ENCODE measurements at places on chromosomes 1 and 21.

GRCh38 chr1:205244384-205244783, 16.6 kb downstream of the TMCC2 start:
- DNase-seq = no peak

DNA sequence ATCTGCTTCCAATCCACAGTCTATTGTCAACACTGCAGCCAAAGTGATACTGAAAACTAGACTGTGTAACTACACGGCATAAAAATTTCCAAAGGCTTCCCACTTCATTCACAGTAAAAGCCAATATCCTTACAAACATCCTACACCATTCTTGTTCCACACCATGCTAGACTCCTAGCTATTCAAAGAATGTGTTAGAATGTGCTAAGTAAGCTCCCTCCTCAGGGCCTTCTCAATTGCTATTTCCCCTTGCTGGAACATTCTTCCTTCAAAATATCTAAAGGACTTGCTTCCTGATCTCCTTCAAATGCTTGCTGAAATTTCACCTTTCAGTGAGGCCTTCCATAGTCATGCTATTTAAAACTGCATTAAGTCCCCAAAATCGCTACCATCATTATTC, 228.1 kb downstream of the AKT3 start:
- DNase-seq = no peak

GRCh38 chr1:59162665-59163064, 134.2 kb upstream of the FGGY start:
- no peak for DNase-seq

DNA sequence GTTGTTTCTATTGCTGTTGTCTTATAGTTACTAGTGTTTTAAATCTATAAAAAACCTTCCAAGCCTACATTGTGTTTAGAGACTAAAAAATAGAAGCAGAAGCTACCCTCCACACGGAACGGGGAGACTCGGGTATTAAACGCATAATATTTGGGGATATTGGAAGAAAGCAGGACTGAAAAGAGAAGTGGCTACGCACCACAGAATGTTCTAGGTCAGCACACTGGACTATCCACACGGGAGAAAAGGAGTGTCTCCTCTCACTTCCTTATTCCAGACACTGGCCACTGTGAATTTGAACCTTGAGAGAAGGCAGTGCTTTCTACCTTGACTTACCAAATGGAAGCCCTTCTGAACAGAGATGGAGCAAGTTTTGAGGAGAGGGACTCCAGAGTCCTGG, 1.0 kb upstream of the OR10J4 start:
- DNase-seq = no peak

DNA sequence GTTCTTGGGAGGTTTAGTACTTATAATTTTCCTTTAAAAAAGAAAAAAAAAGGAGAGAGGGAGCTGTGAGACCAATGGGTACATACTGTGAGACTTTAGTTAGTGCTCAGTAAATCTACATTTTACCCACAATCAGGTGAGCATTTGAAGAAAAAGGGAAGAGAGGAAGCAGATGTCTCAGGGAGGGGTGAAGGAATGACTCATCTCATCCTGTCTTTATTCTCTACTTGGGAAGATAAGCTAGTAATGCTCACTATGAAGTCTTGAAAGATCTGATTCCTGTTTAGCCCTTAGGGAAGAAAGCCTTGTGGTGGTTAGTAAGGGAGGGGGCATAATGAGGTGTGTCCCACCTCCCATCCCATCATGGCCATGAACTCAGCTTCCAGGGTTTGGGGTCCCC, 112.6 kb downstream of the PLD5 start:
- DNase-seq = no peak

DNA sequence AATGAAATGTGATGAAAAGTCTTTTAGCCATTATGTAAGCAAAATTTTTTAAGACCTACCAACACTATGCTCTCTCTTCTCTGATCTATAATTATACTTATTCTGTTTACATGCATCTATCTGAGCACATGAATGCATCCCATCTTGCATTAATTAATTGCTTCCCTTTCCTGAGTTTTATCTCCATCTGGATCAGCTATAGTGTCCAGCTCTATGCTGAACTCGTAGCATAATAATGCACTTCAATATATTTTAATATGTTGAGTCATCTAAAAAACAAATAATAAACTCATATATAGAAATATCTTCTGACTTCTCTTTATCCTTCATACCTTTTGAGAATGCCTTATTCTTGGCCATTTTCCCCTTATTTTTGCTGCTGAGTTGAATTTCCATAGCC, 1097.8 kb downstream of the TTLL7 start:
- DNase-seq = no peak

DNA sequence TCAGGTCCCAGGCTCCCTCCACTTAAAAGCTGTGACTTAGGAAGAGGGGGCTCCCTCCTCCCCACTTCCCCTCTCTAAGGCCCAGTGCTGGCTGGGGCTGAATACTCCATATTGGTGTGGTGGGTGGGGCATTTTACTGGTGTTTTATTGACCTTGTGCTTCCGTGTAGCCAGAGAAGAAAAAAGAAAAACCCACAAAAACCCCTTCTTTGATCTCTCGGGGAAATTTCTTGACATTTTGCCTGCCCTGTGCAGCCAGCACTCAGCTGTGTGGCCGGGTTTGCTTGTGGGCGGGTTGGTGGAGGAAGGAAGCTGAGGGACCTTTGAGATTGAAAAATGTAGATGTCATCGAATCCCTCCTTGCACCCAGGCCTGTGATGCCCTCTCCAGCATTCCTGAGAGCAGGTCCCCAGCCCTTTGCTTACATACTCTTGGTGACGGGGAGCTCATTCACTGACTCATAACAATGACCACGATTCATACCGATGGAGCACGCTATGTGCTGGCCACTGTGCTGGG, 24.8 kb downstream of the TNFRSF8 start:
- DNase-seq = no peak

GRCh38 chr1:220680085-220680687, 10.0 kb upstream of the C1orf115 start:
- DNase-seq = peak; percentile 35

DNA sequence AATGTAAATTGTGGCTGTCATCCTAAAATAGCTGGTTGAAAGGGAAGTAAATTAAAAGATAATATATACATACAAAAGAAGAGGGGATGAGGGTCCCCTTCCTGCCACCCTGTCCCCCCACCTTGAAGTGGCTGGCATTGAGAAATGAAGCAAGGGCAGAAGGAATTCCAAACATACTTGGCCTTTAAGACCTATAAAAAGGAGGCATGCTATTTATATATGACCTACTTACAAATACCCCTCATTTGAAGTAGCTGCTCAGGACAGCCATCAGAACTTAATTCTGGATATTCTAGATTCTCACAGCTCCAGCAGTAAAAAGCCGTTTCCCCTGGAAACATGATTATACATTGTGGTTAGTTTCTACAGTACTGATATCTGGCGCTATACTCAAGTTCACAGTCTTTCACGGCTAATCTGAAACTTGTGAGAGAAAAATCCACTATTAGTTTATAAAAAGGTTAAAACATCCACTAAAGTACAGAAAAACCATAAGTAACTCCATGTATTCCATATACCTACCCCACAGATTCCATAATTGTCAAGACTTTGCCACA, 9.6 kb upstream of the MAP10 start:
- no peak for DNase-seq
